Activated naive CD4-positive, alpha-beta T cell treated with anti-CD3 and anti-CD28 coated beads, Interleukin-2, amount 10 ng/mL, durations not matched to agents 7 days and 5 days (primary cell): ENCODE measurements at places on chromosomes 3 and 15.
A peak's percentile ranks its signal among the peaks of the same experiment; 100 is the strongest.

DNA sequence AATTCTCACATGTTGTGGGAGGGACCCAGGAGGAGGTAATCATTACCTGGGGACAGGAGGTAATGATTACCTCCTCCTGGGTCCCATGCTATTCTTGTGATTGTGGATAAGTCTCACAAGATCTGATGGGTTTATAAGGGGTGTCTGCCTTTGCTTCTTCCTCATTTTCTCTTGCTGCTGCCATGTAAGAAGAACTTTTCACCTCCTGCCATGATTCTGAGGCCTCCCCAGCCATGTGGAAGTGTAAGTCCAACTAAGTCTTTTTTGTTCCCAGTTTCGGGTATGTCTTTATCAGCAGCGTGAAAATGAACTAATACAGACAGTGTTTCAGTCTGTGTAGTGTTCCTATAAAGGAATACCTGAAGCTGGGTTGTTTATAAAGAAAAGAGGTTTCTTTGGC, 13.1 kb upstream of the KCTD6 start:
- no peak for DNase-seq

- DNase-seq = no peak
Measured at GRCh38 chr3:171566803-171567422, 106.7 kb upstream of the TNIK start.

- DNase-seq = no peak
Measured at GRCh38 chr3:2023959-2024358, 74.7 kb upstream of the CNTN4 start.

- DNase-seq = peak; percentile 32
Measured at GRCh38 chr15:29270169-29270955, 740 bp upstream of the NSMCE3 start.

- DNase-seq = no peak
Measured at GRCh38 chr3:124557433-124558232, 172.6 kb upstream of the UMPS start.

DNA sequence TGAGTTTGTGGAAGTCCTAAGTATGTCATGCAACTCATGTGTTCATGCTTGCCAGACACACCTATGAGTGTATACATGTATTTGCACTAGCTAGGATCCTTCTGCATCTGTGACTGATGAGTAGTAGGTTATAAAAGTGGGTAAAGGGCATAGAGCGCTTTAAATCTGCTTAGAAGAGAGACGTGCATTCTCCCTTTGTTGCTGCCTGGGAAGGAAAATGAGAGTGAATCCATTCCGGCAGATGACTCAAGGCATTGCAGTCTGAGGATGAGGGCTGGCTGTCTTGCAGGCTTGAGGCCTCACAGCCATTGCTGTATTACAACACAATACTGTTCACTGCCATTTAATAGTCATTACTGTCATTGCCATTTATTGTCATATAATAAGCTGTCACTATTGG, 120.8 kb upstream of the UMPS start:
- DNase-seq = no peak

- no peak for DNase-seq
Measured at GRCh38 chr3:22714749-22715148, 488.4 kb upstream of the UBE2E2 start.

- no peak for DNase-seq
Measured at GRCh38 chr3:129429080-129429451, 630 bp upstream of the EFCAB12 start.

GRCh38 chr3:151166161-151166560, 36.9 kb downstream of the GPR171 start:
- no peak for DNase-seq

GRCh38 chr15:41971089-41971894, 1.1 kb downstream of the EHD4 start:
- DNase-seq = peak; percentile 80

DNA sequence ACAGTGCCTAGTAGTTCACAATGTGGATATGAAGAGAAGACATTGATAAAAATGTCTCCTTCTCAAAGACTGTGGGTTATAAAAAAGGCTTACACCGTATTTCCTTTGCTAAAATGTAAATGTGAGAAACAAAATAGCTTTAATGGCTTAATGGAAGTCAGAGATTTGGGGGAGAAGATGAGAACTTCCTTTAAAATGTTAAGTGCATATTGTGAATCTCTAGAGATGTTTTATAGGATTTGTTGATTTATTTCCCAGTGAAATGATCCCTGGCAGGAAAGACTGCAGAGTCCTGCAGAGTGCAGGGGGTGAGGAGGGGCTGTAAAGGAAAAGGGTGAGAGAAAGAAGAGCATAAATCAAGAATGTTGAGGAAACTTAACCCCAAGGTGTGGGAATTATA, 305.1 kb downstream of the GAP43 start:
- no peak for DNase-seq

GRCh38 chr15:76637166-76637565, 268.0 kb downstream of the SCAPER start:
- DNase-seq = no peak

GRCh38 chr3:183664913-183665381, 29.5 kb downstream of the KLHL24 start:
- no peak for DNase-seq

GRCh38 chr3:196073255-196073753, 8.6 kb downstream of the TFRC start:
- DNase-seq = peak; percentile 81

- DNase-seq = no peak
Measured at GRCh38 chr3:13470894-13471574, 9.1 kb upstream of the HDAC11 start.

DNA sequence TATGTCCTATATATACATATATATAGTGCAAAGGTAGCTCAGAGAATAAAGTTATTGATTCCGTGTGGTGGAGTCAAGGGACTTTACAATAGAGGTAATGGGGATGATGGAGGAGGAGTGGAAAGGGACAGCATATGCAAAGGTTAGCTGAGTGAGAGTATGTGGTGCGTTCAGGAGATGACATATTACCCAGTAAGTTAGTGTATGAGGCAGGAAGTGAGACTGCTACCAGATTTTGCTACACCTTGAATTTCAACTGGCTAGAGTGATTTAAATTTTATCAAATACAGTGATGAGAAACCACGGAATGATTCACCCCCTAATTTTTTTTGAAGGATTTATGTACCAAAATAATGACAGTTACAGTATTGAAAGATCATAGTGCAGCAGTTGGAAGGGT, 2.8 kb downstream of the ACTL6A start:
- no peak for DNase-seq

GRCh38 chr15:39692356-39693327, 90.0 kb downstream of the FSIP1 start:
- DNase-seq = no peak

DNA sequence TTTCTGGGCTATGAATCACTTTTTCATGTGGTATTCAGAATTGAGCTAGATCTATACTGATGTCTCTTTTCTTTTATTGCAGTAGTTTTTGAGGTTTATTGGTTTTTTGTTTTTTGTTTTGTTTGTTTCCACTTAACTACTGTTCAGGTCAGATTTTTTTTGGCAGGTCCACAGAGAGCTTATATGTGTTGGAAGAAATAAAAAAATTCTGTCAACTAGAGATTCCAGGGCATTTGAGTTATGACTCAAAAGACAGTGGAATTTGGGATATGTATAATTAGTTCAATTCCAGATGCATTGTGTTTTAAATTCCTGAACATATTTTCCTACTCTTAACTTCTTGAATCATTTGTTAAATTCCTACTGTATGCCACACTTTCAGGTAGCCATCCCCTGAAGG, 727.2 kb downstream of the SI start:
- DNase-seq = no peak

GRCh38 chr3:107275511-107275910, 101.7 kb upstream of the CCDC54 start:
- DNase-seq = no peak

GRCh38 chr3:23816721-23817120, 11.0 kb downstream of the UBE2E1 start:
- DNase-seq = no peak

GRCh38 chr15:82858932-82859331, 49.5 kb downstream of the WHAMM start:
- no peak for DNase-seq

GRCh38 chr3:49112262-49112661, 7.7 kb upstream of the QARS1 start:
- no peak for DNase-seq

GRCh38 chr3:127889461-127889863, 25.6 kb upstream of the KBTBD12 start:
- no peak for DNase-seq

- DNase-seq = no peak
Measured at GRCh38 chr3:48034000-48034516, 17.8 kb upstream of the MAP4 start.

DNA sequence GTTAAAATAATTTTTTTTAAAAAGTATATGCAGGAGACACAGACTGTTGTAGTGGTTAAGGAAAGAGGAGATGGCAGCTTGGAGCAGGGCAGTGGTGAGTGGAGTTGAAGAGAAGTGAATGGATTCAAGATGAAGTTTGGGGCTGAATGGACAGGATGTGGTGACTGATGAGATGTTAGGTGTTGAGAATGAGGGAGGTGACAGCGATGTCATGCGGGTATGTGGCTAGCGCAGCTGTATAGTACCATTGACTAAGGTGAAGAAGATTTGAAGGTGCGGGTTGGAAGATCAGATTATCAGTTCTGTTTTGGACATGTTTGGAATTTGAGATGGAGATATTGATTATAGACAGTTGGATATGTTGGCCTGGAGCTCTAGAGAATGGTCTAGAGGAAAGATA, 20.1 kb downstream of the FBXO22 start:
- no peak for DNase-seq

DNA sequence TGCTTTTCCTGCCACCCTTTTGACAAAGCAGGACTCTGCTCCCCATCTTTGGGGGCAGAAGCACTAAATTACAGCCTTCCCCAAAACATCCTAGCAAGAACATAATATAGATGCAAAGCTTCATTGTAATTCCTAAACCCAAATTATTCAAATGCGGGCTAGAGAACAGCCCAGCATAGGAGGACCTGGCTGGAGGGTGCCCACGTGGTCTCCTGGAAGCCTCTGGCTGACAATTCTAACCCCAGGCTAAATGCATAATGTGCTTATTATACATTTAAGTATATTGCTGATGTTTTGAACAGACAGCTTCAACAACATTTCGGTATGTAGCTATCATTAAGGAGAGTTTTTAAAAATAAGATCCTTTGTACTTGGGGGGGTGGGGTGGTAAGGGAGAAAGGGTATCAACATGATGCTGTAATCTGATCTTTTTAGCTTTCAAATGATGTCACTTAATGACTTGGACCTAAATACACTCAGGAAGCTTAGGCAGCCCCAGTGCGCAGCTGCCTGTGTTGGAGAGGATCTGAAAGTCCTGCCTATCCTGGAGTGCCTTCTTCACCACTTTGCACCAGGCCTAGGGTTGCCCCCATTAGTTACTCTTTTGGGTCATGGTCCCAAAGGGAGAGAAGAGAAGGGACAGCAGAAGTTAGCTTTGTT, 57.2 kb upstream of the USP3 start:
- DNase-seq = no peak

GRCh38 chr15:72932472-72932871, 119.8 kb upstream of the NEO1 start:
- no peak for DNase-seq

DNA sequence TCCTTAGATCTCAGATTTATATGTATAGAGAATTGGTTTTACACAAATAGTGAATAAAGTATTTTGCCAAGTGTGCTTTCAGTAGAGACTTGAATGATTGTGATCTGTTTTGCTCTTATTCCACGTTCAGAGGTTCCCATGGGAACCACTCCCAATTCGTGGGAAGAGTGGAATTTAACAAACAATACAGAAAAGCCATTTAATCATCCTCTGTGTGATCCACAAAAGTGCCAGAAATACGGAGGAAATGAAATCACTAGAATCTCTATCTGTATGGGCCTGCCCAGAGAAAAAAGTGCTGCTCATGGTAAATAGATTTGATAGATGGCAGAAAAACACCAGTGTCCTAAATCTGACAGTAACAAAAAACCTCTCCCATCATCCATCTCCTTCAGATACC, 56.0 kb downstream of the CNTN4 start:
- DNase-seq = no peak

GRCh38 chr3:2735392-2735894, 374.7 kb downstream of the IL5RA start:
- no peak for DNase-seq

DNA sequence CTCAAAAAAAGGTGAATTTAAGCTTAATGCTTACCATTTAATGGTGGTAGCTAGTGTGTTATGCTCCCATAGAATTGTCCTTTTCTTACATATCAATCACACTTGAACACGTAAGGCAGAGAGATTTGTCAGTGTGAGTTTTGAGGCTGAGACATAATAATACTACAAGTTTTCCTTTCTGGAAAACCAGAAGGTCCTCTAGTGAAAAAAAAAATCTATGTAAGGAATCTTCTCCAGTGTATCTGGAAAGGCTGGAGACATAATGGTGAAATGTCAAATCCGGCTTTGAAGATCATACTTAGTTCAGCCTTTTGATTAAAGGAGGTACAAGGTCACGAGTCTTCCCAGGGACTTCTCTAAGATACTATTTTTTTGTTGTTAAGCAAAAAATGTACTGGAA, 3.4 kb downstream of the TSC22D2 start:
- no peak for DNase-seq
